NCI-H2081 (cell line): ENCODE measurements at places on chromosomes 5 and 9.

DNA sequence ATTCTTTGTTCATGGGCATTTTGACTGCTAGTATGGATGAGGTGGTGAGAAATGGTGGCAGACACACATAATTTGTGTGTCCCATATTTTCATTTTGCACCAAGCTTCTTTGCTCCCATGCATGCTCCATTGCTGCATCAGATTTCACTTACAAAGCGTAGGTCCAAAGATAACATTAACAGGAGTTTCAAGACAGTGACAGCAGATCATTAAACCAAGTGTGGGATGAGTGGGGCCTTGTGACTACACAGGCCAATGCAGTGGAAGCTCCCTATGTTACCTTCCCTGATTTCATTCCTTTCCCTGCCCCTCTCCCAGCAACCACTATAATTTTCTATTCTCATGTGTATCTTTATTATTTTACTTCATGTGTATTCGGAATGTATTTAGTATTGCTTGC is 142.0 kb downstream of the AOPEP start:
- no peak for DNase-seq

DNA sequence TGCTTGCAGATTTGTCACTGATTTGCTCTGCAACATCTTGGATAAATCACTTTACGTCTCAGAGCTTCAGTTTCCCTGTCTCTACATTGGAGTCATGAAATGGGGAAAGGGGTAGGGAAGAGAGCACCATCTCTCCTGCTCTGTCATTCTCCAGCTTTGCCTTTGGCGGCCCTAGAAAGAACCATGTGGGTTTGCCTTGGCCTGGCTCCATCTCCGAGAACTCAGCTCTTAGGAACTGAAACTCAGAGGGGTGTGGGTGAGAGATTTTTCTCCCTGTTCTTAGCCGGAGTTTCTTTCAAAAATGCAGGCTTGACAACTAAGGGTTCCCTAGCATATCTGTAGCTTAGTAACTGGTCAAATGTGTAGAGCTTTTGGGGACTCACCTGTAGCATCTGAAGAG is 123.5 kb downstream of the SMARCA2 start:
- DNase-seq: no peak

DNA sequence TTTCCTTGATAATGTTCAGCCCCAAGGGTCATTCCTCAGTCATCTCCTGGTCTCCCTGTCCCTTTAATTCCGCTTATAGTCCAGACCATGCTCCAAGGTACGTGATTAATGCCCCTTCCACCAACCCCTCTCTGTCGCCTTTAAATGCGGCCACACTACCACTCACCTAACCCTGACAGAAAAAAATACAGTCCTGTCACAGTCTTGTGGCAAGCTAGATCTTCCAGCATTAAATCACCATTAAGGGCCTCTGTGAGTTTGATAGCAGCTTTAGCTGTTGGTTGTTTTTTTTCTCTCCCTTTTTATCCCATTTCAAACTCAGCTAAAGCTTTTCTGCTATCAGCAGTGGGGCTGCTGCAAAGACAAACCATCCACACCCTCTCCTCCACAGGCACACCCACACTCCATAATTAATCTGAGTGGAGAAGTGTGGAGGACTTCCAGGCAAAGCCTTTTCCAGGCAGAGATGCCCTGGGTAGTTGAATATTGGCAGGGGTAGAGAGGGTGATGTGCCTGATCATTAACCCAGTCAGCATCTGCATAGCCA is 522.7 kb upstream of the CLINT1 start:
- no peak for DNase-seq

DNA sequence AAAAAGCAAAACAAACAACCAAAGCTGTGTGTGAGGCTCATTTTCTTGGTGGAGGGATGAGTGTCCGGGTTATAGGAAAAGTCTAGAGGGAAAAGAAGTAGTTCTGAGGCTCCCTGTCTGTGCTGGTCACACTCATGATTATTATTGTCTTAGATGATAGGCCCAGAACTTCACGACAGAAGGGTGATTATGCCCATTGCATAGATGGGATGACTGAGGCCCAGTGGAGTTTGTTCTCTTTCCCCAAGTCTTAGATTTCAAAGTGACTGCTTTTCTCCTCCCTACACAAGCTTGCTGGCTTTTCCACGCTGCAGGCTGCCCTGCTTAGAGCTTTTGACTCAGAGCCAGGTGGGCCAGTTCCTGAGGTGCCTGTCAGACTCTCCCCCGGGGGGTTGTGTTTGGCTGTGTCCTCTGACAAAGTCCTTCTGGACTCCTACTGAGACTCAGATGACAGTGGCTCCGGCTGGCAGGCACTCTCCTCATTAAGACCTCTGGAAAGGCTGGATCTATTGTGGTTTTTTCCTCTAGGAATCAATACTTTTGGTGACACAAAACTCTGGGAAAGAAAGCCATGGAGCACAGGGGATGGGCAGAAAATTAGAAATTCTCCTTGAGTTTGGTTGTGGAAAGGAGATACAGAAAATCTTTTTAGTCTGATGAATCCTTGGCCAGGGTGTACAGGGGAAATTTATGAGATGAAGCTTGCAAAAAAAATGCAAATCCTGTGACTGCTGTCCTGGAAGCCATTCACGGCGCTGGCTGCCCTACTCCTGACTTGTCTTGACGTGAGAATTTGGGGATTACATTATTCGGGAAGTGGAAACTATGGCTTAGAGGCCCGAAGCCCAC is 120.9 kb downstream of the NSG2 start:
- DNase-seq: no peak

DNA sequence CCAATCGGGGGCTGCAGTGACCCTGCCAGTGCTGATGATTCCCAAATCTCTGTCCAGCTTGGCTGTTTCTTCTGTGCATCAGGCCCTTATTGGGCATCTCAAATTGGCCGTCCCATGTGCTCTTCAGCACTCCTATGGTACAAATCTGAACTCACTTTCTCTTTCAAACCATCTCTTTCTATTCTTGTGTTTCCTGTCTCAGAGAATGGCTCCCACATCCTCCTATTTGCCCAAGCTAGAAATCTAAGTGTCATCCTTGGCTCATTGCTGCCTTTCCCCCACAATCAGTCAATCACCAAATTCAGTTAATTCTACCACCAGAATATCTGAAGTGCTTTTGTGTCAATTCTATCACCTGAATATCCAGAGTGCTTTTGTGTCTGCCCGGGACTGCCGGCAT is 336.6 kb downstream of the CWC27 start:
- no peak for DNase-seq

GRCh38 chr5:179271821-179272325 is 73.4 kb downstream of the ADAMTS2 start:
- no peak for DNase-seq

DNA sequence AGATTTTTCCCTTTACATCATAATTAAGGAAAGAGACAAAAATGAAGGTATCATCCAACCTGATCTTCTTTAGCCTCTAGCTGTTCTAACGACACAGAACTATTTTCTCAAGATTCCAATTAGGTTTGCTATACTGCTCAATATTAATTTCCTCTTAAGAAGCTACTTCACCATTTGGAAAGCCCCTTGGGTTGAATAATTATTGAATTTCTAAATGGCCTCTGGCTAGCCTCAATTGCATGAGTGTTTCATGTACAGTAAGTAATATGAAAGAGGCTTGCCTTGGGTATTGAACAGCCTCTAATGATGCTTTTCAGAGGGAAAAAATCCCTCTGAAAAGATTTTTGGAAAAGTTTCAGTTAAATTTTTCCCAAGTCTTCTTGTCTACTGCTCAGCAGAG is 3.7 kb upstream of the MOB3B start:
- DNase-seq: no peak

DNA sequence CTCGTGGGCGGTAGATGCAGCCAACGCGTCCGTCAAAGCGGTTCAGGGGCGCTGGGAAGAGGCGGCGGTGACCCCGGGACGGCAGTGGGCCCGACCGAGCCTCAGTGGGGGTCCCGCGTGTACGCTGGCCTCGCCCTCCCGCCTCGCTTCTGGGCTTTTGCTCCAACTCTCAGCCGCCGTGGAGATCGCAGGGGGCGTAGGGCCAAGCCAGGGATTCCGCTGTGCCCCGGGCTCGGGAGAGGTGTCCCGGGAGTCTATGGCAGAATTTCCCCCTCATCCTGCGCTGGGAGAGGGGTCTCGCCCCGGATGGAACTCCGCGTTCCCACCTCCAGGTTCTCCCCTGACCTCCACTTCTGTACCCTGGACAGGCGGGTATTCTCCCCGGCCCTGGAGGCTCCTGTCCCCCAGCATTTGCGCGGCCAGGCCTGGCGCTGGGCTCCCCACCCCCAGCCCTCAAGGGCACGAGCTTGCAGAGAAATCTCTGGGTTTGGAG is 131.9 kb downstream of the MRPL36 start:
- DNase-seq: no peak

DNA sequence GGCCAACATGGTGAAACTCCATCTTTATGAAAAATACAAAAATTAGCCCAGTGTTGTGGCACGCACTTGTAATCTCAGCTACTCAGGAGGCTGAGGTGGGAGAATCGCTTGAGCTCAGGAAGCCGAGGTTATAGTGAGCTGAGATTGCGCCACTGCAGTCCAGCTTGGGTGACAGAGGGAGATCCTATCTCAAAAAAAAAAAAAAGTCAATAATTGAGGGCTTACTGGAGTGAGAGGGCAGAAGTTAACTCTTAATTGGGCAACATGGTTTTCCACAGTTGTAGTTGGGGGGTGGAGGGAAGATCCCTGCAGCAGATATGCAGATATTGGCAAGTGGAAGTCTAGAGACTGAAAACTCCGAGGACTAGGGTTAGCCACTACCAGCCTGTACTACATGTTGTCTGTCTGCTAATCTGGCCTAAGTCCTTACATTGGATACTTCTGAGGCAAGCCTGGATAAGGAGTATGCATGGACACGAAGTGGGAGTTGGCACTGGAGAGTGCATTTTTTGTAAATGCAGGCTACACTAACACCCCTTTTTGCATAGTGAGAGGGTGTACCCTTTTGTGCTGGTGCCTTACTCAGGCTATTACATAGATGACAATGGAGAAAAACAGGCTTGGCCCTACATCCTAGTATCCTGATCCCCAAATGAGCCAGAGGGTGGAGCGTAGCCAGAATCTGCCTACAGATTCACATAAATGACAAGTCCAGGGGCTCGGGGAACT is 89.0 kb upstream of the NIPBL start:
- DNase-seq: no peak

- peak; percentile 14 for DNase-seq
These were observed 93.3 kb upstream of the MAP1B start for GRCh38 chr5:72013766-72014624.

DNA sequence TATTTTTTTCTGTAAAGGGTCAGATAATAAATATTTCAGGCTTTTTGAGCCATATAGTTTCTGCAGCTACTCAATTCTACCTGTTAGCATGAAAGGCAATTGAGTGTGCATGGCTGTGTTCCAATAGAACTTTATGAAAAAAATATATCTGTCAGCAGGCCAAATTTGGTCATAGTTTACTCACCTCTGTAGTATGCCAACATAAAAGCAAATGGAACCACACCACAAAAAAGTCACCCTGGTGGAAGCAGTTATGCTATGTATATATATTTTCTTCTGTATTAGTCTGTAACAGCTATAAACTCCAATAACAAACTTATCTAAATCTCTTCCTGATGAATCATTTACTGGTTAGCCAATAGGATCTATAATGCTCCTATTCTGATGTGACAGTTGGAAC is 3.4 kb downstream of the SLC38A9 start:
- DNase-seq: no peak

DNA sequence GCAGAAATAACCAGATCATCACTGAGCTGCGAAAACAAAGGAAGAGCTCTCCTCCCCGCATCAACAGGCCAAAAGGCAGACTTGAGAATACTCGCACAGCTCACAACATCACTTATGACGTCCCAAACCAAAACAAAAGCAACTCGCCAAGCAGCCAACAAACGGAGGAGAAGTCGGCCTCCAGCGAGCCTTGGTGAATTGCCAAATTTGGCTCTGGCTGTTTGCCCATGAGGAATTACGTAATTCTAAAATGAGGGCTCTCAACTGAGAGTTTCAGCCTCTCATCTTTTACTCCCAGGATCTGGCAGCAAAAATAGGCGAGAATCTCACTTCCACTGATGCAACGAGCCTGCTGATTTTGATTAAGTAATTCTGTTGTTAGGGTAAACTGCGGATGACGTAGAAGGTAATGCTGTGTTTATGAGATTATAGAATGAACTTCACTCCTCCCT is 51.7 kb upstream of the SEMA6A start:
- DNase-seq: peak; percentile 45

DNA sequence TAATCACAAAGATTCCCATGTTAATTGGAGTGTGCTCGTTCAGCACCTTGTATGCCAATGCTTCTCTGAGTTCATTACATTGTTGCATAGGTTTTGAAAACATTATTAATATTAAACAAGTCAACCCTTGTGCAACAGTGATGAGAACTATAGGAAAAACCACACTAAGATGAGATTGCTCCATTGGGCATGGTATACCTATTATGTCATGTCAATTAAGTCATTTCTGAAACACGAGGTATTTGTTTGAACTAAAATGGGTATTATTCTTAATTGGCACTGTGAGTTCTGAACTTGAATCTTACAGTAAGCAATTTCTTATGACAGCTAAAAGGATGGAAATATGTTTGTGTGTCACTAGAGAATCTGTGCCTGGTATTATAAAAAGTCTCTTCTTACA is 447.7 kb downstream of the EFNA5 start:
- no peak for DNase-seq

GRCh38 chr9:94822273-94822672 is 95.8 kb downstream of the AOPEP start:
- DNase-seq: no peak

GRCh38 chr5:170748951-170749471 is 34.5 kb upstream of the GABRP start:
- no peak for DNase-seq

DNA sequence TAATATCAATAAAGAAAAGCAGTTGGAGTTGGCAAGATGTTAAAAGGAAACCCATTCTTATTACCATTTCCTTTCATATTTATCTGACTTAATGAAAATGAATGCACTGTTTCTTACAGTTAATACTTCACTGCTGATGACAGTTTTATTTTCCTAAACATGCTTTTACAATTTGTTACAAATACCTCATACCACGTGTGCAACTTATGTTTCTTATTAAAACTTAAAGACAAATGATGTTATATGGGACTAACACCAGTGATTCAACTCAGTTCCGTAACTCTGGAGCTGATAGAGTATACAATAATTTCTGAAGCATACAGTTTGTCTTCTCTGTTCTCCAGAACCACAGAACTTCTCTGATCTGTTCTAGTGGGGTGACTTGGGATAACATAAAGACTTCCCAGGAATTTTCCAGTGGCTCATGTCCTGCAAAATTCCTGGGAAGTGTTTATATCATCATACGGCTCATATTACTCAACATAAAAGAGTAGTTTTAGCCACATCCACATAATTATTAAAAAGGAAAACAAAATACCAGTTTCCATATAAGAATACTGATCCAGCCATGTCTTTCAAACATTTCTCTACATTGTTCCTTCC is 1259.0 kb upstream of the C9orf72 start:
- DNase-seq: no peak

DNA sequence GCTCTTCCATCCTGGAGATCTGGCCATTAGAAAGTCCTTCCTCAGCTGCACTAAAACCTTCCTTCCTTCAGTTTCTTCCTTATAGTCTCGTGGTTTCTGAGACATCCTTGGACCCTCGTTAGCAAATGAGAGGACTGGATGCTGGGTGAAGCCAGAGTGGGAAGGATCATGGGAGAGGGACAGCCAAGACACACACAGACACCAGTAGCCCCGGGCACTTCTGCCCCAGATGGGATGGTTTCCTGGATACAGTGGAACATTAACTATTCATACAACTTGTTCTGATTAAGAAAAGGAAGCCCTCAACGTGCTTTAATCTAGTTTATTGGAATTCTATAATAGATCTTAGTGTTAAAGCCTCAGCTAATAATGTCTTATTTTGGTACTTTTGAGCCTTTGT is 125.5 kb downstream of the SEC61B start:
- DNase-seq: no peak

- DNase-seq: no peak
These were observed 80.3 kb upstream of the CCDC152 start for GRCh38 chr5:42676362-42676761.
